ENCODE measurements at places on chromosomes 1 and 21.

DNA sequence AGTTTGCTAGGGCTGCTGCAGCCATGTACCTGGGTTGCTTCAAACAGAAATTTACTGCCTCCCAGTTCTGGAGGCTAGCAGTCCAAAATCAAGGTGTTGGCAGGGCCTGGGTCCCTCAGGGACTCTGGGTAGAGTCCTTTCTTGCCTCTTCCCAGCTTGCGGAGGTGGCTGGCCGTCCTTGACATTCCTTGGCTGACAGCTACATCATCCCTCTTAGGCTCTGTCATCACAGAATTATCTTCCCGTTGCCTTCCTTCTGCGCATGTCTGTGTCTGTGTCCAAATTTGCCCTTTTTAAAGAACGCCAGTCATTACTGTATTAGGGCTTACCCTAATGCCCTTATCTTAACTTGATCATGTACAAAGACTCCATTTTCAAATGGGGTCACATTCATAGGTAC, 37.6 kb upstream of the PGBD5 start:
- DNase-seq: no peak

DNA sequence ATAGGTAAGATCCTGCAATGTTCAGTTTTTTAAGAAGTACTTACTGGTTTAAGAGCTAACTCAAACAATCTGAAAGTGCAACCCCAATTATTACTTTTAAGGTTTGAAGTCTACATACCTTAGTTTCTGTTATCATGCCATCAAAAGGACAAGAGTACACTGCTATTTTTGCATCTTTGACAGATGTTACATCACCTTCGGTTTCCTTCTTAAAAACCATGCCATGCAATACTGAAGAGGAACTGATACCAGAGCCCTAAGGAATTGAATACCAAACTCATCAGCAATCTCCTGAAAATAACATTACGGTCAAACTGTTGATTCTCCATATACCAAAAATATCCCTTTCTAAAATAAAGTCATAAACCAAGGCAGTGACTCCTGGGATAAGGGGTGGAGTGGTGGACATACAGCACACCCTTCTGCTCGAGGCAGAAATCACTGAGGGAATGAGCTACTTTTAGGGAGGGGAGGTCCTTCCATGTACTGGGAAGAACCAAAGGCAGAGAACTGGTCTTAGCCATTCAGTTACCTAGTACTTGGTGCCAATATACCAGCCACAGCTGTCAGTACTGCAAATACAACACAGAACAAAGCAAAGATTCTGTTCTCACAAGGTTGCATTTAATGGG, 8.5 kb downstream of the CCT8 start:
- DNase-seq: no peak

- DNase-seq: no peak
Measured at GRCh38 chr1:207020065-207020708, 12.4 kb downstream of the C1orf116 start.

- no peak for DNase-seq
Measured at GRCh38 chr1:20248971-20249612, 41.6 kb upstream of the VWA5B1 start.

- no peak for DNase-seq
Measured at GRCh38 chr1:26730695-26731094, 34.9 kb downstream of the ARID1A start.

- DNase-seq: no peak
Measured at GRCh38 chr1:94798054-94798453, 22.1 kb upstream of the SLC44A3 start.

DNA sequence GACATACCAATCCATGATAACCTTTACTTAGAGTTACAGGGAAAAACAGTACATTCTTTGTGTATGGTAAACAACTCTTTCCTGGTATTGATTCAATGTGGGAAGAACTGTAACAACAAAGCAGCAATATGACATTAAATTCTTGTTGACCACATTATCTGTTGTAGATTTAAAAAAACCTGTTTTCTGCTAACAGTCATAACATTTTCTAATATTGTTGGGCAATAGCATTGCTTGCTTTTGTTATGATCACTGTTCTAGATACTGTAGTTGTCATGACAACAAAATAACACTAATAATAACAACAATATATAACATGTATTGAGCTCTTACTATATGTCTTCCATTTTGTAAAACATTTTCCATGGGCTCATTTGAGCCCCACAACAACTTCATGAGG, 54.2 kb downstream of the PDE4B start:
- DNase-seq: no peak

DNA sequence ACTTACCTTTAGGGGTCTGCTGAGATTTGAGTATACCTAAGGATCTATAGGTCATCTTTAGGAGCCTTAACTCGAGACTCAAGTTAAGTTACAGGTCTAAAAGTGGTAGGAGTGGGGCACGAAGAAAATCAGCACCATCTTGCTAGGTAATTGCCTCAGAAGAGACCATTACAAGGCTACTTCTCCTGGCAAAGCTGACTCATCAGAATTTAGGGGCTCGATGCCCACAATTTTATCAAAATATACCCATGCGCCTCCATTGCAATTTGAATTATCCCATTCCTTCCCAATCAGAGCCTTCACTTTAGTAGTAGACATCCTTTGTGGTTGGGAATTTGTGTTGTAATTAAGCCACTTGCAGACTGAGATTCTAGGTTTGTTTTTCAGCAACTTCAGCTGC, 1994.3 kb downstream of the MRPL39 start:
- no peak for DNase-seq

GRCh38 chr1:226360106-226360746, 47.7 kb downstream of the PARP1 start:
- DNase-seq: no peak

DNA sequence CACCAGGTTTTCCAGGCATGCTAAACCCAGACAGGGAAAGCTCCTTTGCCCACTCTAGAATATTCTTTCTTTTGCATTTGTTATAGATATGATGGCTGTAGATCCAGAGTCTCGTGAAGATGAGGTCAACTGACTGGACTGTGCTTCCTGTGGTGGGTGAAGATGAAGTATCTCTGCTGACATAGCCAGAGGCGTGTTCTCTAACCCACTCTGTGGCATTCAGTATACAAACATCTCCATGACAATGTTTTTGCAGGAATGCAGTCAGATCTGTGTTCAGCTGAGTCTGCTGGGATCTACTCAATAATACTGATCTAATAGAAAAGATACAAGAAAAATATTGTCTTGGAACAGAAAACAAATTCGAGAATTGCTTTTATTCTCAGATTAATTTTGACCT, 11.3 kb downstream of the RWDD2B start:
- no peak for DNase-seq

DNA sequence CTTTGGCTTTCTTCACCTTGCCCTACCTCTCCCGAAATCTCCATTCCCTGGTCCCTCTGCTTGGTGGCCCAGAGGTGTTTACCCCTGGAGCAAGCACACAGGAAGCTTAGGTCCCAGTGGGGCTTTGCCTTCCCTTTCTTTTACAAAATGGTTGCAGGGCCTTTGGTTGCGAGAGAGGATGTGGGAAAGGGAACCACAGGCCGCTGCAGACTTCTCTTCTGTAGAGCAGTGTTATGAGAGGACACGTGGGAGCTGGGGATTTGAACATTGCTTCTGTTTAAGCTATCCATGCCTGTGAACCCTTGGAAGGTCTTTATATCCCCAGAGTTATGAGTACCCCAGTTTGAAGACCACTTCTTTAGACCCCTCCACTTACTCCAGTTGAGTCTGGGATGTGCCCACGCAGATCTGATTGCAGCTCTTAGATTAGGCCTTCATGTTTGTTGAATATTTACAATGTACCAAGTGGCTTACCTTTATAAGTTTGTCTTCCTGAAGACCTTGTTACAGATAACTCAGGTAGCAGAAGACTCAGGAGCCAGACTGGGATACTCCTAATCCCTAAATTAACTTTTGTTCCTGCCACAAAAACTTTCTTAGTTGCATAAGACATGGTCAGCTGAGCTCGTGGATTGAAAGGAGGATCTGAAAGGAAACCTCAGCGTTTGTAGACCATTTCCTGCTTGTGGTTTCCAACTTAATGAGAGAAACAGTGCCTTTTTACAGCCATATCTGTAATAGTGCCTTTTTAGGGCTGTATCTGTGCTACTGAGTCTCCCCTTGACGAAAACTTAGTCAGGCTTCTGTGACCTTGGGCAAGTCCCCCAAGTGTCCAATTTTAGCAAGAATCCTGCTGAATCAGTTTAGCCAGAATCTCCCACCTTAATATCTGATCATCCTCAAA, 21.9 kb upstream of the IVNS1ABP start:
- DNase-seq: no peak

DNA sequence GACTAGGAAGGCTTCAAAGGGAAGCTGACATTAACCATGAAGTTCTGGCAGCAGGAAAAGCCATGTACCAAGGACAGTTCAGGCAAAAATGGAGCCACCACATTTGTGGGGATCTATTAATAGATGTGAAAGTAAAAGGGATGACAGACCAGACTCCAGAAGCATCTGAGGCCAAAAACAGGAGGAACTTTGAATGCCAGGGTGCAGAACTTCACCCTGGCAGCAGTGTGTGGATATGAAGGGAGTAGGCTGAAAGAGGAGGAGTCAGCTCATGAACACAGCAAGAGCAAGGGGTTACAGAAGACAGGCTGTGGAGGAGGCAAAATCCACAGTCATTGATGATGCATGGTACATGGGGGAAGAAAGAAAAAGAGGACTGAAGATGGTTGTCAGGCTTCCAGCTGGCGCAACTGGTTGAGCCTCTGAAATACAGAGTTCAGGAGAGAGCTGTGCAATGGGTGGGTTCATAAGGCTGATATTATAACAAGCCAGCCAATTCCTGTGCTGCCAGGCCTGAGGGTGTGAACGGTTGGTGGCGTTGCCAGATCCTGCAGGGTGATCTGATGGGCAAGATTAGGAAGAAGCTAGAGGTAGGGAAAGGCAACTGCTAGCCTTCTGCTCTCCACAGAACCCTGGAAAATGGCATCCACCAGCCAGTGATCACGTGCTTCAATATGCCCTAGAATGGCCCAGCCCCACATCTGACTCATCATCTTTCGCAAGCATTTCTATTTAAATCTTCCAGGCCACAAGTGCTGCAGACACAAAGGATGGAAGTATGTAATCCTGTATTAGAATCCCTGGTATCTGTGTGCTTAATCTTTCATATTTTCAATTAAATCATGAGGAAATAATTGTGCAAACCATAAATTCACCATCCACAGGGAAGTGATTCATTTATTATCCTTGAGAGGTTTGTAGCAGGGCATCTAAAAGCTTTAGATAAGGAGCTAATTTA, 81.9 kb downstream of the SLC25A24 start:
- no peak for DNase-seq

DNA sequence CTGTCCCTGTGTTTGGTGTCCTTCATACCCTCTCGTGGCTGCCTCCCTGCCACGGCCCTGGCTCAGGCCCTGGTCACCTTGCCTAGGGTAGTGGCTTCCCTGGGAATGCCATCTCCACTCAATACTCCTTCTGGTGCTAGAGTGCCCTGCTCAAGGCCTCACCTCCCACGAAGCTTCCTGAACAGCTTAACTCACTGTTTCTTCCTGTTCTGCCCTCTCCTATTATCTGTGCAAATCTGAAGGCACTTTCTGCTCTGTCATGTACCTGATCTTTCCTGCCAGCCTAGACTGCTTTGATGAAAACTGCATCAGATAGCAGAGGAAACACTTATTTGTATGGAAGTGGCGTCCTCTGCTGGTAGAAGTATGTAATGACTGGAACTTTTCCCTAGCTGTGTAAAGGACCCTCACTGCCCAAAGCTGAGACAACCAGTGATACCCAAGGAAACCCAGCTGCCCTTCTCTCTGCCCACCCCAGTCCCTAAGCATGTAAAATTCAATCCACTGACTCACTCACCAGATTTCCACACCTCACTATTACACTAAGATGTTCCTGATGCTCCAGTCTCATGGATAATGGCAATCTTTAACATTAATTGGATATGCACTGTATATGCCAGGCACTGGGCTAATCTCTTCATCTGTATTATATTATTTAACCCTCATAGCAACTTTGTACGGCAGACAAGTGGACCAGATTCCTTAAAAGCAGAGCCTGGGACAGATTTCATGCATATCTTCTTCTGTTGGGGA, 36.2 kb upstream of the BTG2 start:
- no peak for DNase-seq

- DNase-seq: no peak
Measured at GRCh38 chr21:33668180-33668579, 25.9 kb downstream of the ITSN1 start.

- no peak for DNase-seq
Measured at GRCh38 chr1:23953020-23953419, 6.6 kb upstream of the PNRC2 start.

DNA sequence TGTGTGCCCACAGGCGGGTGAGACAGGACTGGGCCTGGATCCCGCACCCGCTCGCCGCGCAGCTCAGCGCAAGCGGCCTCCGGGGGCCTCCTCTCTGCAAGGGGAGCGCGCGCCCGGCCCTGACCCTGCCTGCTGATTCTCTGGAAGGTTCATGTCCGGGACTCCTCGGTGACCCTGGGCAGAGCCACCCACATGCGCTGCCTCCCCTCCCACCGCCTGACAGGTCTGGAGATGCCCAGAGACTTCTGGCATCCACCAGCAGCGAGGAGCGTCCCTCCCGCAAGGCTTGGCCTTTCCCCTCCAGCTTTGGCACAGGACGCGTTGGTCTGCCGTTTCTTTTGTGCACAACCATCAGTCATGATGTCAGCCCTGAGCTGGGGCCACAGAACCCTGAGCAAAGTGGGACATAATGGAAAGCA, 42.0 kb upstream of the COL6A2 start:
- no peak for DNase-seq

DNA sequence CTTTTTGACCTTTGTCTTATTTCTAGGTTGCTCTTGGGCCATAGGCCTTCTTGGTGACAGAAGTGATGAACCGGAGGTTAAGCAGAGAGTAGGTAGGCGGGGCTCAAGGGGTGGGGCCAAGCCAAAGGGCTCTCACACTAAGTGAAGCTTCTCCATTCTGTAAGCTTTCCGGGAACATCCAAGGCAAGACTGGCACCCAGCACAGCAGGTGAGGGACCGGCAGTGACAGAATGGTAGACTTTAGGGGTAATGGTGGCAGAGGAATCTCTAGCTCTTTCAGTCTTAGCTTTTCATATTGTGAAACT, at the start of gene TNFAIP8L2:
TSS of gene TNFAIP8L2 (plus strand) at position 135 of the 305 bp plus-strand sequence. CDS start 2,049 bp downstream, outside the sequence.
- DNase-seq: no peak

DNA sequence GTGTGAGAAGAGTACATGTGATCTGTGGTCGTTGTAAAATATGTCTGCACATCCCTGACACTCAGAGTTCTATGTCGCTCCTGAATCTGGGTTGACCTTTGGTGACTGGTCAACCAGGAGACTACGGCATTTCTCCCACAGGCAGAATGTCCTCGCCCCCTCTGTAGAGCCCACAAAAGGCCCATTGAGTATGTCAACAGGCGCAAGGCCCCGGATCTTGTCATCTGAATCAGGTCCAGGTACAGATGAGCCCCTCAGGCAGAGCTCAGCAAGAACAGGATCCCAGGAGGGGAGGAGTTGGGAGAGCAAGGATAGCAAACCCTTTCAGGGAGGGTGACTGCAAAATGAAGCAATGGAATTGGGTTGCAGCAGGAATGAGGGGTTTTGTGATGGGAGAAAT, 126.5 kb downstream of the MATN1 start:
- no peak for DNase-seq

GRCh38 chr1:178266619-178267066, 172.7 kb downstream of the RASAL2 start:
- no peak for DNase-seq

DNA sequence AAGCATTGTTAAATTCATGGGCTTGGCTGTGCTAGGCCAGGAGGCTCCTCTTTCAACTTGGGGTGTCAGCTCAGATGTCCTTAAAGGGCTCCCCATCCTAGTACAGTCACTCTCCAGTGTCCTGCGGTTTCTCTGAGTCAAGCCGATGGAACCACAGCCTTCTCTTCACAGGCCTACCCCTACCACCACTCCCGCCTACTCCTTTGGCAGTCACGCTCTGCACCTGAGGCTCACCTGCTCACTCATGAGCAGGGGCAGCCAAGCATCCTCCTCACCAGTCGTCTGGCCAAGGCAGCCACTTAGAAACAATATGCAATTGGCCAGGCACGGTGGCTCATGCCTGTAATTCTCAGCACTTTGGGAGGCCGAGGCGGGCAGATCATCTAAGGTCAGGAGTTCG, 3.6 kb downstream of the ACOT7 start:
- DNase-seq: no peak
